ENCODE measurements at places on chromosomes 4 and X. TPM values are rescaled to one million over a fixed set of nuclear protein-coding genes. Genes with fewer than 3 reads are reported as not detected.

FMR1NB gene
- not detected for total RNA-seq

TCEAL2 gene
- not detected for total RNA-seq

CT47A1 gene
- not detected for total RNA-seq

ZNF711 gene
- 1.7 TPM for total RNA-seq

HERC6 gene
- total RNA-seq: 2.9 TPM

DCX gene
- not detected for total RNA-seq

PPBP gene
- total RNA-seq: not detected

DMRTC1 gene
- not detected for total RNA-seq

RS1 gene
- total RNA-seq: not detected

LDOC1 gene
- 3.5 TPM for total RNA-seq

HEPH gene
- 0.47 TPM for total RNA-seq

SLC49A3 gene
- total RNA-seq: 3.3 TPM

ABCG2 gene
- total RNA-seq: 1.7 TPM

ESX1 gene
- total RNA-seq: not detected

GAGE12C gene
- total RNA-seq: not detected

TRMT10A gene
- total RNA-seq: 6.2 TPM

YTHDC1 gene
- 51.9 TPM for total RNA-seq

SRPK3 gene
- total RNA-seq: 0.09 TPM

PAK3 gene
- total RNA-seq: 0.94 TPM

TBX22 gene
- not detected for total RNA-seq

IL1RAPL1 gene
- 1.9 TPM for total RNA-seq

PLP1 gene
- total RNA-seq: not detected

SOD3 gene
- total RNA-seq: not detected

TIGD4 gene
- total RNA-seq: 0.27 TPM

KLHL15 gene
- total RNA-seq: 3.4 TPM

HSFX3 gene
- total RNA-seq: not detected

RBPJ gene
- 33.0 TPM for total RNA-seq

POLN gene
- 5.9 TPM for total RNA-seq

GAB3 gene
- total RNA-seq: 5.2 TPM

TEX13D gene
- total RNA-seq: not detected

RPA4 gene
- total RNA-seq: 1.3 TPM

PHKA1 gene
- total RNA-seq: 5.5 TPM

UGT2B17 gene
- total RNA-seq: not detected

FGF13 gene
- total RNA-seq: 0.09 TPM

RBM47 gene
- 0.09 TPM for total RNA-seq

HTRA3 gene
- 0.72 TPM for total RNA-seq

UGT2B7 gene
- not detected for total RNA-seq

GAGE12H gene
- not detected for total RNA-seq

PRDM5 gene
- 6.5 TPM for total RNA-seq

BTC gene
- not detected for total RNA-seq

ELF2 gene
- total RNA-seq: 32.1 TPM

EDA2R gene
- 6.3 TPM for total RNA-seq

SLC9B1 gene
- total RNA-seq: 0.47 TPM

FAM47E gene
- 0.18 TPM for total RNA-seq

GAGE12G gene
- total RNA-seq: not detected

TASL gene
- total RNA-seq: not detected

IGFBP7 gene
- 483 TPM for total RNA-seq
